ENCODE measurements at places on chromosomes 2 and 18.

- no peak for DNase-seq
These were observed 103.1 kb downstream of the MCFD2 start for GRCh38 chr2:46812361-46813019.

- no peak for DNase-seq
These were observed 549.4 kb upstream of the SALL3 start for GRCh38 chr18:78430131-78430758.

DNA sequence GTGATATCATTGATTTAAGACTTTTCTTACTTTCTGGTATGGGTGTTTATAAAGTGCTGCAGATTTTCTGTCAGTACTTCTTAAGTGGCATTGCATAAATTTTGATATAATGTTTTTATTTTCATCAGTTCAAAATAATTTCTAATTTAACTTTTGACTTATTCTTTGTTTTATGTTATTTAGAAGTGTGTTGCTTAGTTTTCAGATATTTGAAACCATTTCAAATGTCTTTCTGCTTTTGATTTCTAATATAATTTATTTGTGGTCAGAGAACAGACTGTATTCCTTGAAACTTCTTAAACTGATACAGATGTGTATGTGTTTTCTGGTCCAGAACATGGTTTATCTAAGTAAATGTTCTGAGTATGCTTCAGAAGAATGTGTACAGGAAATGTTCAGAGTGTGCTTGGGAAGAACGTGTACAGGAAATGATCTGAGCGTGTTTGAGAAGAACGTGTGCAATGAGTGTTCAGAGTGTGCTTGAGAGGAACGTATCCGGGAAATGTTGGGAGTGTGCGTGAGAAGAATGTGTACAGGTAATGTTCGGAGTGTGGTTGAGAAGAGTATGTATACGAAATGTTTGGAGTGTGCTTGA is 265.7 kb upstream of the HS6ST1 start:
- no peak for DNase-seq

DNA sequence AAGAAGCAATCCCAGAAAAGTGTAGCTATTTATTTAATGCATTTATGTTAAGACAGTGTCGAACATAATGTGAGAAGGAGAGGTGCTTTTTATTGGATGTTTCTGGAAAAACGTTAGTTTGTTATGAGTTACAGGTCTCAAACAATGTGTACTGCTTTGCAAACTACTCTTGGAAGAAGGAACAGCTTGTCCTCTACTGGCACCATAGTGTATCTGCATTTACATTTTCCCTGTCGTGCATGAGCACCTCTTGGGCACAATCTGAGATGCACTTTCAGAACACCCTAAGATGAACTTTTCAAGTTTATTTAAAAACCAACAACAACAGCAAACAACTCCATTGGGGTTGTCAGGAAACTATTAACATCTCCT is 22.8 kb downstream of the CCNYL1 start:
- no peak for DNase-seq

DNA sequence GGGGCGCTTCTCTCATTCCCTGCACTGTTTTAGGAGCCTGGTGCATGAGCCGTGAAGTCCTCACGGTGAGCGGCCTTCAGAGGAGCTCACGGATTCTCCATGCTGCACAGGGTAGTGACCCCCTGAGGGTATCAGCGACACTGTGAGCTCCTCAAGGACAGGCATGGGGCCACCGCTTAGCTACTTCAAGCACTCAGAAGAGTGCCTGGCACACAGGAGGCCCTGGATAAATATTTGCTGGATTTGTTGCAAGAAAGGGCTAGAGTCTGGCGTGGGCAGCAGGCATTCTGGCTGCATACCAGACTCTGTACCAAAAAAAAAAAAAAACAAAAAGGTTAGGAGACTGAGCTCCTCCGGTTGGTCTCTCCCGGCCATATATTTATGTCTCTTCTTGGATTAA is 5.7 kb upstream of the MBP start:
- DNase-seq, result no peak

- no peak for DNase-seq
These were observed 4.1 kb downstream of the MYO1B start for GRCh38 chr2:191249156-191249813.

DNA sequence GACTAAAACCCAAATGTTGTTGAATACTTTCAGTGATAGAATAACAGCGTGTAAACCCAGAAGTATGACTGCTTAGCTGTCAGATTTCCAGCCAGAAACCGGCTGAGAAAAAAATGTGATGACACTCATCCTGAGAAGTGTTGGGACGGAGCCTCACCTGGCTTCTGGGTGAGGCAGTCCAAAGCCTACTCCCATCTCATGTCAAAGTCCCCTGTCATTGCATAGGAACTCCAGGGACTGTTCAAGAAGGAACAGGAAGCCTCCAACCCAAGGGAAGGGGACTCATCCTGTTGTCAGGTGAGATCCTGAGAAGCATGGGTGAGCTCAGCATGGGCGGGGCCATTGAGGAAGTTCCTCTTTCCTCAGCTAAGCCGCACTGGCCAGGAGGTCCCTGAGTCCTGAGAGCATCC is 11.3 kb upstream of the CHRNA1 start:
- no peak for DNase-seq

- DNase-seq, result no peak
These were observed 89.6 kb upstream of the SETBP1 start for GRCh38 chr18:44590956-44591670.

DNA sequence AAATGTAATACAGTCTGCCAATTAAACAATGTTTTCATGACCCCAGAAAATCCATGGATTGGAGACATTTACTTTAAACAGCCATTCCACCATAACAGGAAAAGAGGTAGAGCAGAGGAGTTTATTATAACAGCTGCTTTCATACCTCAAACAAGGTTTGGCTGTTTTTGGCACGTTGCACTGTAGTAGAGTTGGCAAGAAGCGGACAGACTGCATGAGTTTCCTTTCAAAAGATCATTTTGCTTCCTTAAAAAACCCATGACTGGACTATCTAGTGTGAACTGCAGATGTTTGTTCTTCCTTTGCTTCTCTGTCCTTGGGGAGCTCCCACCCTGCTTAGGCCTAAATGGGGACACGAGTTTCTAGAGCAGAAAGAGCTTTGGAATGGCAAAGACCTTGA is 108.5 kb upstream of the THOC1 start:
- DNase-seq, result no peak

DNA sequence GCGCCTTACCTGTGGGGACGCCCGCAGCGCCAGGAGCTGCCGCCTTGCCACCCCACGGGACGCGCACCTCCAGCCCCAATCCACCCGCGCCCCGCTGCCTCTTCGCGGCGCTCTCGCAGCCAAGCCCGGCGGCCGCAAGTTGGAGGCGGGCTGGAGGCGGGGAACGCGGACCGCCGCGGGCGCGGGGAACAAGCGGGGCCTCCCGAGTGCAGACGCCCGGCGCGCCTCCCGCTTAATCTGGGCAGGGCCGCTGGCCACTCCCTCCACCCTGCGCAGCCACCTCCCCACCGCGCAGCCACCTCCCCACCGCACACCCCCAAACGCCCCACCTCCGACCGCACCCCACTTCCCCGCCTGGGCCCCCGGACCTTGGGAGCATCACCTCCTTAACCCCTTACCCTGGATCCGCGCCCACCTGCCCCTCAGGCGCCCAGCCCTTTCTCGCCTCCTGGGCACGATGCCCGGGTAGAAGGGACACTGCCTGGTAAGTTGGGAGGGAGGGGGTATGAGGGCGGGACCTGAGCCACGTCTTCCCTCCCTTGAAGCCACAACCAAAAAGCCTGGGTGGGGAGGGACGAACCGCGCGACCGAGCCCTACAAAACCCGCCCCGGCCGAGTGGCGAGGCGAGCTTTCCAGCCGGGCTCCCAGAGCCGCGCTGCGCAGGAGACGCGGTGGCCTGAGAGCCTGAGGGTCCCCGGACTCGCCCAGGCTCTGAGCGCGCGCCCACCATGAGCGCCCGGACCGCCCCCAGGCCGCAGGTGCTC is at the start of the genes COL4A3 and COL4A4:
COL4A3 (plus strand) TSS at position 627 of the 765 bp plus-strand sequence; CDS start at position 730, 103 bp downstream.
COL4A4 (minus strand) TSS at position 208 of the 765 bp plus-strand sequence. CDS start 16,722 bp downstream, outside the sequence.
- DNase-seq, result peak; percentile 21

DNA sequence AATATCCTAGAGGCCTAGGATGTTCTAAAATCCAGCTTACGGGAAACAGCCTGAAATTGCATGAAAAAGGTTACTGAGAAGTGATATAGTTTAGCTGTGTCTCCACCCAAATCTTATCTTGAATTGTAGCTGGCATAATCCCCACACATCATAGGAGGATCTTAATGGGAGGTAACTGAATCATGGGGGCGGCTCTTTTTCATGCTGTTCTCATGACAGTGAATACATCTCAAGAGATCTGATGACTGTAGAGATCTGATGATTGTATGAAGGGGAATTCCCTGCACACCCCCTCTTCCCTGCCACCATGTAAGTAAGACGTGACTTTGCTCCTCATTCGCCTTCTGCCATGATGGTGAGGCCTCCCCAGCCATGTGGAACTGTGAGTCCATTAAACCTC is 385.6 kb upstream of the ID2 start:
- peak; percentile 25 for DNase-seq

DNA sequence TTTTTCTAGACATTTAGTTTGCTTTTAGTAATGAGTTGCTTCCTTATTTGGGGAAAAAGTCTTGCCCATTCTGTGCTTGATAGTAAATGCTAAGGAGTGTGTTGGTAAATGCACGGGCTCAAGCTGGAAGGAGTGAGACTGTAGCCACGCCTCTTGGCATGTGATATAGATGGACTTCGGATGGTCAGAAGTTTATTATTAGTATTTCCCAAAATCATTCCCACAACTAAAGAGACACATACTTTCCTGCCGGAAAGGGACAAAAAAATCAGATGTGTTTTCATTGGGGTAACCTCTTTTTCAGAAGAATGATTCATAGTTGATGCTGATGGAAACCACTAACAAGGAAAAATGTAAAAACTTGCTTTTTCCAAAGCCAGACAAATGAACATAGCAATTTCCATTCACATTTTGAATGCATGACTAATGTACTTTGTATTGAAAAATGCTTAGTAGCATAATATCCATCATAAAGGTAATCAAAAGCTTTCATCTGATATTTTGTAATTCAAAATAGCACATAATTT is 133.2 kb downstream of the ZNF532 start:
- no peak for DNase-seq

DNA sequence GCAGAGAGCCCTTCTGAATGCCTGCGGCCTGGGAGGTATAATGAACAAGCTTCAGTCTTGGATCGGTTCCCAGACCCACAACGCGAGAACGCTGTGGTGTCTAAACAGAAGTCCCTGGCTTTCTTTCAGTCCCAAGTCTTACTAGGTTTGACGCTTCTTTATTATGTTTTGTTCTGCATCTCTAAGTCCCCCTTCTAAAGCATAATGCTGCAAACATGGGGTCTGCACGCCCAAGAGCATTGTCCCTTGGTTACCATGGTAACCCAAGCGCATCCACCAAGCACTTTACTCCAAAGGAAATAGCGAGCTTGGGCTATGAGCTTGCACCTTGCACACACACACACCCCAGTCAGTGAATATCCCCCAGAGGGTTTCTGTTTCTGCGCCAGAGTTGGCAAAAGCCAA is 193.7 kb downstream of the INO80D start:
- no peak for DNase-seq

- no peak for DNase-seq
These were observed 372.2 kb upstream of the HS6ST1 start for GRCh38 chr2:128690869-128691268.

DNA sequence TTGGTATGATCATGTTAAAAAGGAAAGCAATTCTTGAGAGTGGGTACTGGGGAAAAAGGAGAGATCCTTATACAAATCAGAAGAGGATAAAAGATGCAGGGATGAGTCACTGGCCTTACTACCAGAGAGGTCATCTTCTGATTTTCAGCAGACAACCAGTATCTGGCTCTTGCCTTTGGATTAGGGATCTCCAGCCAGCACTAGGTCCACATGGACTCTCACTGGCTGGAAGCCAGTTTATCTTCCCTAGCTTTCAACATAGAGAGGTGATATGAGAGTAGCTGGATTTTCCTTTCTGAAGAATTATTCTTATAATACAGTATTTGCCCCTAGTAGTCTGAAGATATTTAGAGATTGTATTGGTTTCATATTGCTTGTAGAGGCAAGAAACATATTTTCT is 30.2 kb downstream of the CERKL start:
- no peak for DNase-seq

DNA sequence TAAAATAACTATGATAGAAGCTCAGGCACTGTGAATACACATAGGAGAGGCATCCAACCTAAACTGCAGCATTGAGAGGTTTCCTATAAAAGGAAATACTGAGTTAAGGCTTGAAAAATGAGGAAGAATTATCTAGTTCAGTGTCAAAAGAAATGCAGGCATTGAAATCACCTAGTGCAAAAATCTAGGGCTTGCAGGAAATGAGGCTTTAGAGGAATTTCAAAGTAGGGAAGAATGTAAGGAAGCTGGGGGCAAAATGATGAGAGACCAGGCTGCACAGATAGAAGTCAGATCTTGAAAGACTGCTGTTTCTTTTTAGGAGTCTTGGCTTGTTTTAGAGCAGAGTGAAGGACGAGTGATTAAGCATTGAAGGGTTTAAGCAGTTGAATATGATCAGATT is 28.1 kb upstream of the SCYGR2 start:
- no peak for DNase-seq

GRCh38 chr2:199470672-199471442 is 13.1 kb upstream of the SATB2 start:
- no peak for DNase-seq

DNA sequence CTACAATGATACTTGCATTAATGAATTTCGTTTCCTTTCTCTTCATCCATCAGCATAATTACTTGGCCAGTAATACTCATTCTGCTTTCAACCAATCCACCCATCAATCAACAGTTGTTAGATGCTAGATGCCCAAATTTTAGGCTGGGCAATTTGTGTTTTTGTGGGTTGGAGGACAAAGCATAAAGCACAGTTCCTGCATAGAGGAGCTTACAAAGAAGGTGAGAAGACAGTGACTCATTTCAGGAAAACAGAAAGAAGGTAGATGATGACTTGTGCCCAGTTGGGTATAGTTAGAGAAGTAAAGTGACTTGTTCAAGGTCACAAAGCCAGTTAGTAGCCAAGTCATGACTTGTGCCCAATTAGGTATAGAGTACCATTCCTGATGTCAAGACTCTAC is 1186.8 kb upstream of the CELF4 start:
- DNase-seq, result no peak

DNA sequence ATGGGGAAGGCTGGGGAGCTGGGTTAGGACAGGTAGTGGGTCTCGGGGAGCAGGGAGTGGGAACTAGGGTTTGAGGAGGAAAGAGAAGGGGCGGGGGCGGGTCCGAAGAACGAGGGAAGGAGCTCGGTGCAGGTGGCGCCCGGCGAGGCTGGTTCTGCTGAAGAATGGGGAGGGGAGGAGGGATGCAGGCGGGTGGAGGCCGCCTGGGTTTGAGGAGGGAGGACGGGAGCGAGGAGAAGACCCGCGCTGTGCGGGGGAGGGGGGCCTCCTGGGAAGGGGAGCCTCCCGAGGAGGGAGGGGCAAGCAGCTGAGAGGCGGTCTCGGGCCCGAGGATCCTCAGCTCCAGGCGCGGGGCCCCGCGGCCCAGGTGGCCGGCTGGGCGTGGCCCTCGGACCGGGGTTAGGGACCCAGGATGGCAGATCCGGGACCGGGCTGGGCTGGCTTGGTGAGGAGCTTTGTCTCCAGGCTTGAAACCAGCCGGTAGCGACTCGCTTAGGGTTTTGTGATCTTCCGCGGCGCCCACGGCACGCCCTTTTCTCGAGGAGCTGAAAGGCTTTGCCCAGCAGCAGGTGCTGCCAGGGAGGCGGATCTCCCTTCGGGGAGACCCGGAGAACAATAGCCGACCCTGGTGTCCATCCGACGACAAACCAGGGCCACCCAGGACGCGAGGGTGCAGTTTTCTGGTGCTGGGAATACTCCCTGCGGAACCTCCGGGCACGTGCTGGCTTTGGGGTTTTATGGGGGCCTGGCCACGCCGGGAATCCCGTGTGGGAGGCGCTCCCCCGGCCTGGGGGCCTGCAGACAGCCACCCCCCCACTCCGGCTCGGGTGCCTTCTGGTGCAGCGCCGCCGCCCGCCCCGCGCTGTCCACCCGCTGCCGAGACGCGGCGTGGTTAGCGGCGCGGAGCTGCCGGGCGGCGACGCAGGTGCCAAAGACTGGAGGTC is 1.4 kb downstream of the DPYSL5 start:
- DNase-seq, result peak; percentile 5

All from activated T-cell treated with anti-CD3 and anti-CD28 coated beads, Interleukin-2, amount 50 U/mL, for 72 hours (primary cell).